ENCODE measurements at places on chromosomes 4 and X. TPM values are rescaled to one million over a fixed set of nuclear protein-coding genes. Genes with fewer than 3 reads are reported as not detected.

GRCh38 chrX:47158131-47158530 lies 13.1 kb downstream of the RBM10 start:
- DNase-seq = no peak

- DNase-seq = no peak
Measured at GRCh38 chrX:65674204-65674893, 6.9 kb downstream of the MSN start.

Gene CT55
- total RNA-seq = not detected

Gene FRAS1
- total RNA-seq = 1.3 TPM

Gene PABPC4L
- not detected for total RNA-seq
